Articular chondrocyte of knee joint (primary cell): ENCODE measurements at places on chromosomes 7 and 10. TPM values are rescaled to one million over a fixed set of nuclear protein-coding genes. Genes with fewer than 3 reads are reported as not detected.

MLLT10 gene
- 40.5 and 41.9 TPM in 2 replicates for total RNA-seq

R3HCC1L gene
- total RNA-seq = 14.8 and 14.9 TPM in 2 replicates

NEBL gene
- total RNA-seq = 45.2 and 59.6 TPM in 2 replicates

CNPY1 gene
- not detected in 2 replicates for total RNA-seq

MYPN gene
- total RNA-seq = 12.0 and 14.4 TPM in 2 replicates

FZD1 gene
- 12.1 and 12.9 TPM in 2 replicates for total RNA-seq

COG5 gene
- total RNA-seq = 40.1 and 50.4 TPM in 2 replicates

PRSS37 gene
- not detected in 2 replicates for total RNA-seq

GIMAP7 gene
- total RNA-seq = 0.32 TPM in 1 of 2 replicates, not detected in the other

STARD3NL gene
- total RNA-seq = 52.0 and 59.8 TPM in 2 replicates

TFAM gene
- total RNA-seq = 24.3 and 25.1 TPM in 2 replicates

SKIDA1 gene
- 1.1 and 2.4 TPM in 2 replicates for total RNA-seq

SLC26A3 gene
- total RNA-seq = not detected in 2 replicates

SAP25 gene
- not detected in 2 replicates for total RNA-seq

TLX1 gene
- not detected in 2 replicates for total RNA-seq

AFAP1L2 gene
- 0.13 and 0.32 TPM in 2 replicates for total RNA-seq

LIPF gene
- not detected in 2 replicates for total RNA-seq

FGFR2 gene
- 53.6 and 64.0 TPM in 2 replicates for total RNA-seq

TMEM140 gene
- 12.0 and 18.5 TPM in 2 replicates for total RNA-seq

BLNK gene
- total RNA-seq = 0.65 TPM in 1 of 2 replicates, not detected in the other

GIMAP1 gene
- 0.13 TPM in 1 of 2 replicates, not detected in the other for total RNA-seq

ETV1 gene
- 2.2 and 3.7 TPM in 2 replicates for total RNA-seq

C10orf90 gene
- 1.6 and 3.9 TPM in 2 replicates for total RNA-seq

KIAA1217 gene
- total RNA-seq = 17.0 and 25.2 TPM in 2 replicates

GALNT17 gene
- total RNA-seq = under 0.01 and 0.26 TPM in 2 replicates

ACTL6B gene
- total RNA-seq = 0.11 TPM in 1 of 2 replicates, not detected in the other

ERVW-1 gene
- total RNA-seq = not detected in 2 replicates

TRIM74 gene
- total RNA-seq = 0.13 TPM in 1 of 2 replicates, not detected in the other

MRLN gene
- total RNA-seq = not detected in 2 replicates

TMED4 gene
- 75.7 and 92.9 TPM in 2 replicates for total RNA-seq

NOBOX gene
- total RNA-seq = not detected in 2 replicates

CALN1 gene
- not detected in 2 replicates for total RNA-seq

GRID2IP gene
- total RNA-seq = under 0.01 and 0.11 TPM in 2 replicates

SDK1 gene
- under 0.01 and 0.26 TPM in 2 replicates for total RNA-seq

RAMP3 gene
- total RNA-seq = 0.11 and 0.13 TPM in 2 replicates

C10orf105 gene
- total RNA-seq = 1.8 and 2.9 TPM in 2 replicates

GPR141 gene
- 0.32 TPM in 1 of 2 replicates, not detected in the other for total RNA-seq

ADARB2 gene
- total RNA-seq = under 0.01 and 0.86 TPM in 2 replicates

DMBT1 gene
- 0.11 and 0.13 TPM in 2 replicates for total RNA-seq

OR13A1 gene
- not detected in 2 replicates for total RNA-seq

FLNC gene
- 18.4 and 30.6 TPM in 2 replicates for total RNA-seq

EEPD1 gene
- total RNA-seq = 2.9 and 7.2 TPM in 2 replicates

FANK1 gene
- total RNA-seq = 4.0 and 4.8 TPM in 2 replicates

CHST15 gene
- total RNA-seq = 43.9 and 73.6 TPM in 2 replicates

TSPAN12 gene
- total RNA-seq = 3.1 and 3.4 TPM in 2 replicates

ENKUR gene
- total RNA-seq = 0.76 and 0.78 TPM in 2 replicates

MPP7 gene
- 9.9 and 11.6 TPM in 2 replicates for total RNA-seq

NRG3 gene
- not detected in 2 replicates for total RNA-seq

PDE6C gene
- not detected in 2 replicates for total RNA-seq

PRR15 gene
- total RNA-seq = not detected in 2 replicates

MYO1G gene
- total RNA-seq = under 0.01 TPM in 2 replicates

FOXI2 gene
- total RNA-seq = not detected in 2 replicates
